T-helper 17 cell (primary cell): ENCODE measurements at places on chromosomes 12 and 14.

GRCh38 chr12:66500091-66500490 is 178.8 kb downstream of the GRIP1 start:
- DNase-seq, result no peak

DNA sequence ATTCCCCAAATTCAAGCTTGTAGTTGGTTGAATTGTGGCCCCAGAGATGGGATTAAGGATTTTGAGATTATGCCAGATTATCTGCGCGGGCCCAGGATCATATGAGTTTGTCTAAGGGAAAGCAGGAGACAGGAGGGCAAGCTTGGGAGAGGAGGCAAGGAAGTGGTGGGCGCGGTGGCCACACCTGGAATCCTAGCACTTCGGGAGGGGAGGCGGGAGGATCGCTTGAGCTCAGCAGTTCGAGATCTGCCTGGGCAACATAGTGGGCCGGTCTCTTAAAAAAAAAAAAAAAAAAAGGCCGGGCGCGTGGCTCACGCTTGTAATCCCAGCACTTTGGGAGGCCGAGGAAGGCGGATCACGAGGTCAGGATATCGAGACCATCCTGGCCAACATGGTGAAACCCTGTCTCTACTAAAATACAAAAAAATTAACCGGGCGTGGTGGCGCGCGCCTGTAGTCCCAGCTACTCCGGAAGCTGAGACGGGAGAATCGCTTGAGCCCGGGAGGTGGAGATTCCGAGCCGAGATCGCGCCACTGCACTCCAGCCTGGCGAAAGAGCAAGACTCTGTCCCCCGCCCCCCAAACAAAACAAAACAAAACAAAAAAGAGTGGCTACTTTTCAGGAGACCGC is 881 bp upstream of the PUS1 start:
- DNase-seq, result no peak

GRCh38 chr12:124786061-124786964 is 77.4 kb downstream of the SCARB1 start:
- DNase-seq, result no peak

GRCh38 chr12:109523071-109523470 is 45.6 kb downstream of the UBE3B start:
- no peak for DNase-seq

GRCh38 chr14:95052016-95052585 is 105.2 kb downstream of the DICER1 start:
- DNase-seq, result no peak

GRCh38 chr14:77111021-77111420 is 13.0 kb downstream of the CIPC start:
- no peak for DNase-seq

GRCh38 chr12:23795494-23795893 is 154.0 kb downstream of the SOX5 start:
- DNase-seq, result no peak

DNA sequence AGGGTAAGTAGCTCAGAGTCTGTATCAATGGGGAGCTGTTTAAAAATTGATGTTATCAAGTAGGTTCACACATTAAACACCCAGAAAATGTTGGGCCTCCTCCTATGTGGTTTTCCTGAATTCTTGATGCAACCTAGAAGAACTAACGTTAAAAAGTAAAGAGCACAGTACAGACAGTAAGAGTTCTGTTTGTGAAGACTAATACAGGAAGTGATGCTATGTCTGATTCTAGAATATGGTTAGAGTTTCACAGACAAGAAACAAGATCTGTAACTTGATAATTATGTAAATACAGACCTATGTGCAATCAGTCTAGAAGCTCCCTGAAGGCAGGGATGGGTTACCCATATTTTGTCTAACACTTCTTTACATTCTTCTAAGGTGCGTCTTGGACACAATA is 214.9 kb upstream of the BTG1 start:
- no peak for DNase-seq

GRCh38 chr14:47208434-47208833 is 467.0 kb downstream of the MDGA2 start:
- no peak for DNase-seq

GRCh38 chr12:121649819-121650353 is 19.6 kb downstream of the MORN3 start:
- DNase-seq, result no peak

- DNase-seq, result no peak
Measured at GRCh38 chr14:95263527-95264231, 56.0 kb downstream of the CLMN start.

GRCh38 chr12:117583677-117584225 is 222.3 kb upstream of the NOS1 start:
- no peak for DNase-seq

GRCh38 chr12:52278575-52279421 is 4.4 kb downstream of the KRT86 start:
- DNase-seq, result peak; percentile 72

- no peak for DNase-seq
Measured at GRCh38 chr14:99590746-99591555, 13.1 kb downstream of the CCDC85C start.

- DNase-seq, result no peak
Measured at GRCh38 chr14:105316968-105317510, 2.5 kb downstream of the PACS2 start.

GRCh38 chr14:61451491-61451890 is 130.1 kb downstream of the PRKCH start:
- no peak for DNase-seq

DNA sequence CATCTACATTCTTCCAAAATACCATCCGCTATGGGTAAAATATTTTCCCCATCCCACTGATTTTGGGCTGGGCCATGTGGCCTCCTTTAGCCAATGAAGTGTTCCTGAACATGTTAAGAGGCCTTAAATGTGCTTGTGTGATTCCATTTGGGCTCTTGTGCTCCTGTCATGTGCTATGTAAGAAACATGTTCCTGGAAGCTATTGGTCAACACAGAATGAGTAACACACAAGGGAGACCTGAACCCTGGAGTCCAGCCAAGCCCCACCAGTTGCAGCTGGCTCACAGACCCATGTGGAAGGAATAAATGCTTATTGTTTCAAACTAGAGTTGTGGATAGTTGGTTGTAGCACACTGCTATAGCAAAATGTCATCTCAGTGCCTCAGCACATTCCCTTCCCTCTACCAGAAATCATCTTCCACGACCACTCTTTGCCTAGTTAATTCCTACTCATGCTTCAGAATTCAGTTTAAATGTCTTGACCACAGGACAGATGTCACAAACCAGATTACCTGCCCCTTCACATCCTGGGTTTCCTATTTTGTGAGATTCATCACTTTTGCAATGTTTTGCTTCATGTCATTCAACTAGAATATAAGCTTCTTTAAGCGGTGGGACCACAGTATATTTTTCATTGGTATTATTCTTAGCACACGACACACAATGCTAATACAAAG is 217.3 kb upstream of the EEA1 start:
- no peak for DNase-seq

GRCh38 chr12:122403831-122404230 is 18.6 kb downstream of the CLIP1 start:
- no peak for DNase-seq

DNA sequence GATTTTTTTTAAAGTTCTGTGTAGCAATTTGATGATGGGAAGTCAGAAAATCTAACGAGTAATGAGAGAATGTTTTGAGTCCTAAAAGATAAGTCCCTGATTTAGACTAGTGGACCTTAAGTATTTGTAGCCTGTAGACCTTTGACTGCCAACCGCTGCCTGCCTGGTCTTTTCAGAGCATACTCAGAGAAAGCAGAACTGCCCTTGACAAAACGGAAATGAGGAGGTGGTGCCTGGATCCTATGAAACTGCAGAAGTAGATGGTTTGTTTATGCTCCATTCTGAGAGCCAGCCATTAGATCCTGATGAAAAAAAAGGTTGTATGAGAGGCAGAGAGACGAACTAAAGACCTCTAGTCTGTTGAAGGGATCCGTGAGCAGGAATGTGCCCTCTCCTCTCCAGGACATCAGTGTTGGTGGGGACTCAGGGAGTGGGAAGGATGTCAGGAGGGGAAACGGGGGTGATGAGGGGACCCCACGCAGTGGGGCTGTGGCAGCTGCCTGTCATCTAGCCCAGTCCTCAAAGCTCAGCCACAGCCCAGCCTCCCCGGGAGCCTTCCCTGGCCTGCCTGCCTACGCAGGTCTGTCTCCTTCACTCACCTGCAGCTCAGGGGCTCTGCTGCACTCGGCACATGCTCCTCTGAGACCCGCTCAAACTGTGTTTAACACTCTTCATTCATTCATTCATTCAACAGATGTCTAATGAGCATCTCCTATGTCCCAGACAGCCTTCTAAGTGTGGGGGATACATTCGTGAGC is 447.5 kb downstream of the AACS start:
- DNase-seq, result no peak

- no peak for DNase-seq
Measured at GRCh38 chr12:19382111-19382526, 57.2 kb upstream of the AEBP2 start.

- DNase-seq, result no peak
Measured at GRCh38 chr12:32895688-32896431, 717 bp downstream of the PKP2 start.

DNA sequence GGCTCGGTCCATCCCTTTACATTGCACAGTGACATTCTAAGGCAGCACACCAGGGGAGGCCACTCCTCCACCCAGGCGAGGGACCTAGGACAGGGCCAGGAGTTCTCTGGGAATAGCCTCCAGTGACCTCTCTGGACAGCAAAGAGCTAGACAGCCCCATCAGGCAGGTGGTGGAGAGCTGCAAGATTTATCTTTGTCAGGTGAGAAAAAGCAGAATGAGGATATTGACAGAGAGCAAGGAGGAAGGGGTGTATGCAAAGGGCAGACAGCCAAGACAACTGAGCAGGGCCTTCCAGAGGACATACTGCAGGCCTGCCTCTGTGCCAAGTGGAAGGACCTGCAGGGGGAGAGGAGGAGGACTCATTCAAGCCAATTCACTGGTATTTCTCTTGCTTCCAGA is 112.4 kb upstream of the MAX start:
- DNase-seq, result no peak

DNA sequence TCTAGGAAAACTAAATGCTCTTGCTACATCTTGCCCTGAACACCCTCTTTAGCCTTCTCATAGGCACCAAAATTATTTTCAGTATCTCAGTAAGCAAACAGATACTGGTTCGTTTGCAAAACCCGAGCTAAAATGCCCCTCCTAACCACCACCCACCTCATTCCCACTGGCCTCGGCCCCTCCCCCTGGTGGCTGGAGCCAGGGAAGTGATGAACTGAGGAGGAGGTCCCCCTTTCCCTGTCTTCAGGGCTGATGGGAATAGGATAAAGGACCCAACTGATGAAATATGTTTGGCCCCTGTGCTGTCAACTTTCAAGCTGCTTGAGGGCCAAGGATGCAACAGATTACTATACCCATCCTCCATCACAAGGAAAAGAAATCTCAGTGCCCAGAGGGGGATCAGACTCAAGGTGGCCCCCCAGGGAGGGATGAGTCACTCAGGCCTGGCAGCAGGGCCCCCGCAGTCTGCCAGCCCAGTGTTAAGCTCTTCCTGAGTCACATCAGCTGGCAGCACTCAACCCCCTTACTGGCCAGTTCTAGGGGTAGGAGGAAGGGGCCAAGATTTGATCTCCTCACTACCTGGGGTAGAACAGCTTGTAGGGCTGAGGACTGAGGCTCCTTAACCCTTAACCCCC is 1.7 kb downstream of the ANKRD52 start:
- DNase-seq, result no peak

GRCh38 chr12:88896958-88897357 is 316.7 kb upstream of the KITLG start:
- no peak for DNase-seq
